ENCODE measurements at places on chromosomes 1 and 21.

GRCh38 chr1:180255536-180256340 is 25.7 kb downstream of the LHX4 start:
- no peak for DNase-seq

DNA sequence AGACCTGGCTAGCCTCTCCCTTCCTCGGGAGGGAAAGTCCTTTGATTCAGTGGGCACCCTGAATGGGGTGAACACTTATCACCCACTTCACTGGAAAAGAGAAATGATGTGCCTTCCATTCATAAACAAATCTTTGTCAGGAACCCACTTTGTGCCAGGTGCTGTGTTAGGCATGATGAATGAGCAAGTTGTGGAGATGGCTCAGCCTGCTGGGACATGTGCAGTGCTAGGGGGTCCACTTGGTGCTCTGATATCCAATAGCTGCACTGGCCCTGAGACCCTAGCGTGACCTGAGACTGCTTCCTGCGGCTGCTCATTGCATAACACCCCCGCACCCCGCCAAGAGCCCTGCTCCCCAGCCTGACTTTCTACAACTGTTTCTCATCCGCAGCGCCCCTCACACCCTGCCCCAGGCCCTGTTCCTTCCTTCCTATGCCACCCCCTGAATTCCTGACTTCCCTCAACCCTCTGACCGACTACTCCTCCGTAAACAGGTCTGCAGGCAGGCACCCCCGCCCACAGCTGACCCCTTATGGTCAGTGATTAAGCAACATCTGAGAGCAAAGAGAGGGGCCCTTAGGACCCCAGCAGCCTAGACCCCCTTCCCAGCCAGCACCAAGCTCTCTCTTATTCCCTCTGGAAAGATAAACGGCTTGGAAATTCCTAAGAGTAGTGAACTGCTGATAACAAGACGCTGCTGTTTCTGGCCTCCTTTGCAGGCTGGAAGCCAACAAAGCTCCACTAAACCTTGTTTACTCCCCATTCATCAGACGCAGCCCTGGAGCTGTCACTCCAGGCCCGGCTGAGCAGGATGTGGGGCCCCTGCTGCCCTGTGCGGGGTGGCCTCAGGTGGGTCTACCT is 12.9 kb downstream of the CSRP1 start:
- no peak for DNase-seq

GRCh38 chr1:107529511-107530149 is 388.8 kb downstream of the NTNG1 start:
- no peak for DNase-seq

- DNase-seq: no peak
Observed at GRCh38 chr1:97680470-97680869, 240.4 kb downstream of the DPYD start.

- DNase-seq: no peak
Observed at GRCh38 chr21:33355355-33355754, 30.6 kb downstream of the IFNAR1 start.

DNA sequence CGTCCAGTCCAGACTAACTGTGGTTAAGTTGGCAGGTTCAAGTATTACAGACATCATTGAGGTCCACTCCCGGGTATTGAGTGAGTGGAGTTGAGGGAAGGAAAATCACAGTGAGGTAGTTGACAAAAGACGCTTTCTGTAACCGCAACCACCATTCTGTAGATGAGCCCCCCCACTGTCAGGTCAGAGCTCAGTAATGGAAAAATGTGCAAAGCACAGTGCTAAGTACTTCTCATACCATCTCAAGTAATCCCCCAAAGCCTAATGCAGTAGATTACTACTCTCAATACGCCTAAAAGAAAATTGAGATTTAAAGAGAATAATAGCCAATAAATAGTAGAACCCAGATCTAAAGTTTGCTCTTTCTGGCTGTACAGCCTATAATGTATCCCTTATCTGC is 522.8 kb downstream of the LMO4 start:
- no peak for DNase-seq

DNA sequence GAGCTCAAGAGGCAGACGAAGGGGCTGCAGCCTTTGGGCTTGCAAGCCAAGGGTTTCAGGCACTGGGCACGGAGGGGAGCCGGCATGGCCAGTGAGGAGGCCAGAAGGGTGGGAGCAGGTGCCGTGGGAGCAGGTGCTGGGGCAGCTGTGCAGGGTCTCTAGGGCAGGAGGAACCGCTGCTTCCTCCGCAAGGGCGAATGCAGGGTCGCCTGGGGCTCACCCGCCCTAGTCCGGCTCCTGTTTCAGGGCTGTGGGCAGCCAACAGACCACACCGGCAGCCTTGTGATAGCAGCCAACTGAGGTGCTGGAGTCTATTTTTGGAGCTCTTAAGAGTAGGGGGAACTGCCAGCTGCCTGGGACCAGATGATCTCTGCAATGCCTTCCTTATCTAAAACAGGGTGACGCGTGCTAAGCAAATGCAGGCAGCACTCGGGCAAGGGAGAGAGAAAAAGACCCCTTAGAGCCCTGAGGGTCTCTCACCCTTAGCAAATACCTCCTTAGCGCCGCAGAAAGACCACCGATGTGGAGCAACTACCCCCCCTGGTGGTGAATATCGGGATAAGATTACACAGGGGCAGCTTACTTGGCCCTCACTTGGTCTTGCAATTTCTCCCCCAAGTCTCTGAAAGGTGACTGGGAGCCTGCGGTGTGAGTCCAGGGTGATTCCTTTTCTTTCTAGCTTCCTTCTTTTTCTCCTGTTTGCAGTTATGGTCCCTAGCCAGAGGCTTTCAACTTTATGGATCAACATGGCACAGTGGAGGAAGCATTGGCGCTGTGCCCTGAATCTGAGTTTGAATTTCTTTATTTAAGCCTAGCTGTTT is 20.7 kb upstream of the MAPKAPK2 start:
- DNase-seq: peak; percentile 66

GRCh38 chr1:214861615-214862014 is 220.9 kb upstream of the KCNK2 start:
- no peak for DNase-seq

GRCh38 chr1:116755066-116755465 is 836 bp downstream of the CD2 start:
- DNase-seq: no peak

DNA sequence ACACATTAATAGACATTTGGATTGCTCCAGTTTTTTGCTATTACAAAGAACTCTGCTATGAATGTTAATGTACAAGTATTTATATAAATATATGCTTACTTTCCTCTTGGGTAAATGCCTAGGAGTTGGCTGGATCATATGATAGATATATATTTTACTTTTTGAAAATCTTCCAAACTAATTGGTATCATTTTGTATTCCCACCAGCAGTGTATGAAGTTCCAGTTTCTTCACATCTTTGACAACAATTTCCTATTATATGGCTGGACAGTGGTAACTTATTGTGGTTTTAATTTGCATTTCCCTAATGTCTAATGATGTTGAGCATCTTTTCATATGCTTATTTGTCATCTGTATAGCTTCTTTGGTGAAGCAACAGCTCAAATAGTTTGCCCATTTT is 23.8 kb upstream of the DIPK1A start:
- no peak for DNase-seq

- DNase-seq: no peak
Observed at GRCh38 chr1:171545523-171545922, 60.2 kb downstream of the PRRC2C start.

- DNase-seq: no peak
Observed at GRCh38 chr1:66402194-66402593, 131.8 kb upstream of the SGIP1 start.

- no peak for DNase-seq
Observed at GRCh38 chr1:211633524-211633846, 41.9 kb downstream of the NEK2 start.
